GM12878 (cell line): ENCODE measurements at places on chromosomes 3 and 15. TPM values are rescaled to one million over a fixed set of nuclear protein-coding genes. Genes with fewer than 3 reads are reported as not detected.

DNA sequence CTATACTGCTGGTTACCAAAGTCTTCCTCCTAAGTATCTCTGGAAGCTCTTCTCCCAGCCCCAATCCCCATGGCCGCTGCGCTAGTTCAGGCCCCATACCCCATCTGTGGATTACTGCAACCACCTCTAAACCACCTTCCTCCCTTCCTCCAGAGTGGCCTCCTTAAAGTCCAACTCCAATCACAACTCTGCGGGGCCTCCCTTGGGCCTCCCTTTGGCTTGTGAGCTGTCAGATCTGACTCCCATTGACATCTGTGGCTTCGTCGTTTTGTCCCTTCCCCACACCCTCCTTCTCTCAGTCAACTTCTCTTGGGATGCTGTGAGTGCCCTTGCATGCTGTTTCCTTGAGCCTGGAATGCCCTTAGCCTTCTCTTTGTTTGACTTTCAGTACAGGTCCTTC is 9.3 kb upstream of the HRH1 start:
- no peak for DNase-seq
- H3K4me1 ChIP-seq: no peaks in the 10 kb centered on the region
- no peak overlapping the region for H3K27ac ChIP-seq
- H3K36me3 ChIP-seq: no peaks in the 10 kb centered on the region

CEMIP gene
- 0.43 and 0.44 TPM in 2 replicates for total RNA-seq

DNA sequence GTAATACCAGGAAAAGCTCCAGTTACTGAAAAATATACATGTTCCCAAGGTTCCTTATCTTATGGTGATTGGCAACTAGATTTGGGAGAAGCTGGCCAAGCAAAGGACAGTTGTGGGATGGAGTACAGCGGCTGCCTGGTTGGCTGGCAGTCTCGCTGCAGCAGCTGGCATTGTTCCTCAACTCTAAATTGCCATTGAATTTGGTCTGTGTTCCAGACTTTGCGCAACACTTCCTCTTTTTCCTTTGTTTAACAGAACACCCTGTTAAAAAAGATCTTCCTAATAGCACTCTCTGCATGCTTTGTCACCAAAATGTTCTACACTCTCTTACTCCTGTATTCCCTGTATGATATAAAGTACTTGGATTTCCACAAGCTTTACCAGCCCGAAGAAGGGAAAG is 420.6 kb upstream of the RBMS3 start:
- no peak for DNase-seq
- no peaks in the 10 kb centered on the region for H3K4me1 ChIP-seq
- H3K4me3 ChIP-seq: no peak overlapping the region
- no peak overlapping the region for H3K27ac ChIP-seq
- no peaks in the 10 kb centered on the region for H3K27me3 ChIP-seq

PP2D1 gene
- not detected in 2 replicates for total RNA-seq

GRCh38 chr3:159252772-159253384 is 451.0 kb downstream of the MFSD1 start:
- H3K4me3 ChIP-seq: no peak overlapping the region
- DNase-seq: peak; percentile 11
- H3K36me3 ChIP-seq: no peaks in the 10 kb centered on the region
- no peaks in the 10 kb centered on the region for H3K27me3 ChIP-seq
- H3K4me1 ChIP-seq: no peaks in the 10 kb centered on the region

- no peaks in the 10 kb centered on the region; the same call in 1 of the 2 replicates for H3K27me3 ChIP-seq
- H3K4me1 ChIP-seq: no peaks in the 10 kb centered on the region
- H3K36me3 ChIP-seq: no peaks in the 10 kb centered on the region
- H3K27ac ChIP-seq: no peak overlapping the region
- H3K4me3 ChIP-seq: no peak overlapping the region
These were observed 33.1 kb upstream of the UBE2Q2 start for GRCh38 chr15:75809986-75810750.

OXTR gene
- total RNA-seq: 3.9 and 5.0 TPM in 2 replicates
